GM12878 (cell line): ENCODE measurements at places on chromosomes 5 and 9. TPM values are rescaled to one million over a fixed set of nuclear protein-coding genes. Genes with fewer than 3 reads are reported as not detected.

- no peak for DNase-seq
- no peak overlapping the region for H3K4me3 ChIP-seq
- no peaks in the 10 kb centered on the region for H3K4me1 ChIP-seq
- H3K27me3 ChIP-seq = no peaks in the 10 kb centered on the region
- no peak overlapping the region for H3K27ac ChIP-seq
Observed at GRCh38 chr9:108615152-108615551, 240.6 kb downstream of the ACTL7B start.

GRCh38 chr9:70043285-70043684 is 363 bp upstream of the MAMDC2 start:
- no peaks in the 10 kb centered on the region for H3K4me1 ChIP-seq
- no peaks in the 10 kb centered on the region for H3K36me3 ChIP-seq
- no peak overlapping the region for H3K27ac ChIP-seq
- H3K4me3 ChIP-seq = no peak overlapping the region

Gene UGT3A1
- total RNA-seq = not detected in 2 replicates

Gene MCC
- 0.38 and 0.48 TPM in 2 replicates for total RNA-seq

DNA sequence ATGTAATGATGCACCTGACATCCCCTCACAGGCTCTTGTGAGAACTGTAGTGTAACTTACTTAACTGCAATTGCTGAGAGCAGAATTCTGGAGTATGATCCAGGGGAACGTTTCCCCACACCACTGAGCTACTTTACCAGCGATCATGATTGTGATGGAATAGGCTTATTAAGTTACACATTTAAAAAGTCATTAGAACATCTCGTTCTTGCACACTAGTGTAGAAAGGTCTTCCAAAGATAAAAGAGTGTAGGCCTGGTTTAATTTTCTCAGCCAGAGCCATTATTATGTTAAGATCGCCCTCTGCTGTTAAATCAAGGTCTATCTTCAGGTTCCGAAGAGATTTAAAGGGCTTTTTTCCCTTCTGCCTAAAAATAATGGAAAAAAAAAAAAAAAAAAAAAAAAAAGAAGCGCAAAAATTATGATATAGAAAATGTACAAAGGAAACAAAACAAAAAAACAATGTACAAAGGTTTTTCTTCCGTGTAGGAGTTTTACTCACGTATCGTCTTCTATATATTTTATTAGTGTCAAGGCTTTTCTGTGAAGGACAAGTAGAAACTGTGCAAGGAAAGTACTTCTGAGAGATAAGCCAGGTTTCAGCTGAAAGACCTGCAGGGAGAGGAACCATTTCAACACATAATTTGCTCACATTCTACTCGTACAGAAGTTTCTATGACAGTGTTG is 18.6 kb upstream of the MOB3B start:
- no peak overlapping the region for H3K4me3 ChIP-seq
- H3K36me3 ChIP-seq = no peaks in the 10 kb centered on the region; the same call in 1 of the 2 replicates
- H3K4me1 ChIP-seq = no peaks in the 10 kb centered on the region
- no peak for DNase-seq
- H3K27me3 ChIP-seq = no peaks in the 10 kb centered on the region
